ENCODE measurements at places on chromosomes 5 and 9. TPM values are rescaled to one million over a fixed set of nuclear protein-coding genes. Genes with fewer than 3 reads are reported as not detected.

Gene MLANA
- 20.1 TPM for total RNA-seq

Gene THG1L
- 12.3 TPM for total RNA-seq

Gene TAF11L4
- total RNA-seq = not detected

Gene ZBED3
- 2.2 TPM for total RNA-seq

Gene BHMT2
- 1.3 TPM for total RNA-seq

- no peak for DNase-seq
These were observed 2.3 kb upstream of the PTGER4 start for GRCh38 chr5:40677456-40677855.

- no peak for DNase-seq
These were observed 2.1 kb upstream of the PSIP1 start for GRCh38 chr9:15512889-15513288.

GRCh38 chr5:10056228-10056760 lies 193.4 kb downstream of the ATPSCKMT start:
- DNase-seq = no peak

DNA sequence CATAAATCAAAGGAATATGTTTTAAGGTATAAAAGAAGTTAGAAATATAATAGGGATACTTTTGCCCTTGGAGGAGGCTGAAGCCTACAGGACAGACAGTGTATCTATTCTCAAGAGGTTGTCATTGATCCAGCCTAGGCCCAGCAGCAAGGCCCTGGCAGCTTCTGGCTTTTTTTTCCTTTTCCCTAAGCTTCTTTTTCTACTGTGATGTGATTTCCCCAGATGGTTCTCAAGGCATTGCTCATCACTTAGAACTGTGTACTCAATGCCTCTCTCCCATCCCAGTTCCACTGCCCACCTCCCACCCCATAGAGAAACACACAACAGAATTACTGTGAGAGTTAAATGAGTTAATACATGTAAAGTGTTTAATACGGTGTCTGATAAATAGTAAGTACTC lies 88.6 kb downstream of the SLC44A1 start:
- DNase-seq = no peak

- no peak for DNase-seq
These were observed 319.1 kb downstream of the KIF4B start for GRCh38 chr5:155332618-155333017.

- no peak for DNase-seq
These were observed 482 bp downstream of the NFIB start for GRCh38 chr9:14313378-14313940.

DNA sequence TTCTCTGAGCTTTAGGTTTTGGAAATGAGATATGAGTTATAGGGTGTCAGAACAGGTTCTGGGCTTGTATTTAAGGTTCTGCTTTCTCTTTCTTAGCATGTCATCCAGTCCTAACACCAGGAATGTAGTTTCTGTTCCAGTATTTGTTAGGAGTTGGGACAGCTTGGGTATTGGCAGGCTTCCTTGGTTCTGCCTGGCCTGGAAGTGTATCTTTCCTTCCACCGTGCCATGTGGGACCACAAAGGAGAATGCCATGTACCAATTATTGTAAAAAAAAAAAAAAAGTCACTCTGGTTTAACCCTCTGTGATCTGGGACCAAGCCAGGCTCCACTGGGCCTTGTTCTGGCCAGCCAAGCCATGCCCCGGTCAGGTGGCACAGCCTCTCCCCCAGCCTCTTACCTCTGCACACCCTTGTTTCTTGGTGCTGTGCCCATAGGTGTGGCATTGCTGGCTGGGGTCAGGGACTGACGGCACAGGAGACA lies 47.8 kb downstream of the ARHGAP26 start:
- no peak for DNase-seq

DNA sequence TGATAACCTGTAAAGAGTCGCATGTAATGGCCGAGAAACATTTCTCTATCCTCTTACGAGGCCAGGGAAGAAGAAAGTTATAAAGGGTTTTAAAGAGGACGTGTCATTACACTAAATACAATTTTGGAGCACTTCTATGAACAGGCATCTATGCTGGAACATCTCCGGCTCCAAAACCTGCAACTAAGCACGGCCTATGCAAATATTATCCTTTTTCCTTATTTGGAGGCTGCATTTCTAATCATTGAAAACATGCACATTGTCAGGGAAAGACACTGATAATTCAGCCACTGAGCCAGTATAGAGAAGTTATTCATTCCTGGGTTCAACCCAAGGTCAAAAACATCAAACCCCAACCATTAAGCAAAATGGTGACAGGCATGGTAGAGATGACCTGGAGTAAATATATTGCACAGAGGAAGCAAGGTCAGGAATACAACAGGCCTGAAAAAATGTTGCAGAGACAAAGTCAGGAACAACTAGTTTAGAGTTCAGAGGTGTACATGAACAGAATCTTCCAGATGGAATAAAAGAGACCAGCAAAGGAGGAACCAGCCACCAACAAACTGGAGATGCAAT lies 674.1 kb downstream of the NR2F1-AS1 start:
- DNase-seq = no peak

DNA sequence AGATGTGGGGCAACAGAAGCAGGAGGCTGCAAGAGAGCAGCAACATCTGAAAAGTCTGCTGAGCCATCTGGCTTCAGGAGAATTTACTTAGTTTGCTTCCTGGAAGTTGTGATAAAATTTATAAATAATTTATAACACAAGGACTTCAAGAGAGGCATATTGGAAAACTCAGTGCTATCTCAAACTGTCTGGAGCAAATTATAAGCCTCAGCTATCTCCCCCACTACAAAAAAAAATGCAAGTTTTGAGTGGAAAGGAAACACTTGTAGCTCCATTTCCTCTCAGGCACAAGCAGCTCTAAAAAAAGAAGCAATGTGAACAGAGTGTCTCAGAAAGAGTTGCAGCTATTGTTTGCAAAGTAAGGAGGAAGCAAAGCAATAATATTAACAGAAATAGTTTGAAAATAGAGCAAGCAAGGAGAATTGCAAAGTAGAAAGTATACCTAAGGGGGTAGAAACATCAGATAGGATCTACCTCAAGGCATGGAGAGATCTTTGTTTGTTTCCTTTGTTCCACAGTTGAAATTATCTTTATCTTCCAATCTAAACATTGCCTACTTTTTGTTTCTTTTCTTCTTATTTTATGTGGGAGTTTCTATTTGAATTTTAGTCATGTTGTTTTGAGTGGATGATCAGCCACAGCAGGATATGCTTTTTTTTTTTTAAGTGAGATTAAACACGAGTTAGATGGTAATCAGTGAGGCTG lies 55.9 kb upstream of the IL6ST start:
- no peak for DNase-seq

DNA sequence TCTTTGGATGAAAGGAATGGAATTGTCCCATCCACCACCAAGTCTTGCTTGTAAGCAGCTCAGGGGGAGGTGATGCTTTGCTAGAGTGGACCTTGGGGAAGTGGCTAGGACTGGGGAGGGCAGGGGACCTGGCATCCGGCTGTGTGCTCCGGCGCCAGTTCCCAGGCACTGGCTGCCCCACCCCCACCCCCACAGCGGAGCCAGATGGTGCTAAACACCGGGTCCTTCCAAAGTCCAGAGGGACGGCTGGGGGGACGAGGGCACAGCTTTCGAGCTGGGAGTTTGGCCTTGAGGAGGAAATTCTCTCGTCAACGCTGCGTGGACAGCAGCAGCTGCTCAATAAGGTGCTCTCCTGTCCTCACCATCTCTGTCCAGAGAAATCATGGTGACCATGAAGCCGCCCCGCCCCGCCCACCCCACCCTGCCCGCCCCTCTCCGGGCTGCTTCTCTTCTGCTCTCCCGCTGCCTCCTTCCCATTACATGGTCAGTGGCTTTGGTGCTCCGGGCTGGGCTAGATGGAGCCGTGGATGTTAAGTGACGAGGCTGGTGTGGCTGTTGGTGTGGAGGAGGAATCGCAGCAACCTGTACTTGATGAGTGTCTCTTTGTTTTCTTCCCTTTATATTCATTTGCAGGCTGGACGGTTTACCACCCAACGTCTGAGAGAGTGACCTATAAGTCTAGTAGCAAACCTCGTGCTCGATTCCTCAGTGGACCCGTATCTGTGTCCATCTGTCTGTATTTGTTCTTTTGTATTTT lies 115.7 kb downstream of the WNK2 start:
- DNase-seq = no peak

- no peak for DNase-seq
These were observed 56.6 kb downstream of the KCNN2 start for GRCh38 chr5:114418176-114419066.

GRCh38 chr9:121220996-121221663 lies 19.5 kb upstream of the RAB14 start:
- DNase-seq = no peak

- no peak for DNase-seq
These were observed 36.3 kb upstream of the SHISAL2B start for GRCh38 chr5:64653766-64654560.

Measured in lower leg skin (tissue), 4 donors.